ENCODE measurements at places on chromosomes 5 and 9.

DNA sequence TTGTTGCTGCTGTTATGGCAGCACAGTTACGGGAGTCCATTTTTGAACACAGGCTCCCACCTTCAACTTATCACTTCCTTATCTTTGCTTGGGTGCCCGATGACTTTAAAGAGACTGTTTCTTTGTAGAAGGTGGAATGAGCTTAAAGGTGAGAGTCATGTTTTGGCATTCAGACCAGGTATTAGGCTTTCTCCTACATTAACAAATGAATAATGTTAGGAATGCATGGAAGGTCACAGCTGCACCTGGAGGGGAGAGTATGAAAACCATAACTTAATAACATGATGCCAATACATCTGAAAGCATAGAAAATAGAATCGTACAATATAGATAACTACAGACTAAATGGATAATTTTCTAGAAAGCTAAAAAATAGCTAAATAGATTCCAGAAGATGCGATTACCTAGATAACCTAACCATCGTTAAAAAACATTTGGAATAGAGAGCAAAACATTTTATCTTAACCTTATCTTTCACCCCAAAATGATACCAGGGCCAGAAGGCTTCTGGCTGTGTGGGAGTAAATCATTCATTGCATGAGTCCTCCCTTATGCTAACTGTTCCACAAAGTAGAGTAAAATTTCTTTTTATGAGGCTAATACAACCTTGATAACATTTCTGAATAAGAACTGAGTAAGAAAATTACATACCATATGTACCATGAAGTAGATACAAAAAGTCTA, 126.2 kb upstream of the ADCY2 start:
- DNase-seq, result no peak

GRCh38 chr9:37917801-37918664, 14.1 kb upstream of the SLC25A51 start:
- DNase-seq, result no peak

DNA sequence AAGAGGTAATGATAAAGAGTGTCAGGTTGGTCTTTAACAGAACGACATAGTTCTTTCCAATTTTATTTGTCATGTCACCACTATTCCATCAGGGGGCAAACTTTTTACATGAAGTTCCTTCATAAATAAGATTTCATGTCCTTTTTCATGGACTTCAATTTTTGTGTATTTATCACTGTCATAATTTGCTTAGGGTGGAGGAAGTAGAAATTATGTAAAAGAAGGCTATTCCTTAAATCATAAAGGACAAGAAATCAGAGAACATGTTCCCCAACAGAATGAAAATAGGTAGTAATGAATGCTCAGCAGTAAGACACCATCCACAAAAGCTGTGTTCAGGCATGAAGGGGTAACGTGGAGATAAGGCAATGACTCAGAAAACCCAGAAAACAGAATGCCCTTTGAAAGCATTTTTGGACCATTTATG, 72.7 kb downstream of the ZFAND5 start:
- DNase-seq, result no peak

- DNase-seq, result no peak
Observed at GRCh38 chr5:96562614-96563013, 99.6 kb upstream of the CAST start.

- DNase-seq, result no peak
Observed at GRCh38 chr9:137975936-137976565, 98.5 kb downstream of the CACNA1B start.
